ENCODE measurements at places on chromosomes 2 and 18.

DNA sequence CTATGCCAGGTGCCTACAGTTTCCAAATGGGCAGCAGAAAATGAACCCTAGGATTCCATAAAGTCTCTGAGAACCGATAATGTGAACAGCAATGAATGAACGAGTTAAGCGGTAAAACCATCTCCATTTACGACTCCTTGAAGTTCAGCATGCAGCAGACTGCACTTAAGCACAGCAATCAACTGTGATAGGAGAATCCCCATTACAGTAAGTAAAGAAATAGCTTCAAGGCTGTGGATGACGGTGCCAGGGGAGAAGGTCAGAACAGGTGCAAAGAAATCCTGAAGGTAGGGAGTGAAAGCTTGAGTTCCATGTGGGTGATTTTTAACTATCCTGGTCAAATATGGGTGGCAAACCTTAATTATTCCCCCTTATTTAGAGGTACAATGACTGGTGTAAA lies 444.4 kb downstream of the NCKAP5 start:
- DNase-seq, result no peak

GRCh38 chr2:36809069-36809445 lies 112.5 kb downstream of the VIT start:
- DNase-seq, result no peak

DNA sequence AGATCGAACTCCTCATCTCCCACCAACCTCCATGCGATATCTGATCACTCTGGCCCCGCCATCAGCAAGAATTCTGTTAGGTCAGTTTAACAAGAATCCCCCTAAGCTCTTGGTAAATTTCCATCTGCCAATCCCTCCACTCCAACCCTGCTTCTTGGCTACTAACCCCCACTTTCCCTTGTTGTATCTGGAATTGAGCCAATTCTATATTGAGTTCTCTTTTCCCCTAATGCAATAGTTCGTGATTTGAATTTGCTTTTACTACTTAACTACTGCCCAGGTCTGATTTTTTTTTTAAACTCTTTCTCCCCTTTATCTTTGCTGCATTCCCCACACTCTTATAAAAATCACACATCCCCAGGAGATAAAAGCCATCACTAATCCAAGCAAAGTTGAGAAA lies 159.3 kb upstream of the STK17B start:
- DNase-seq, result no peak

DNA sequence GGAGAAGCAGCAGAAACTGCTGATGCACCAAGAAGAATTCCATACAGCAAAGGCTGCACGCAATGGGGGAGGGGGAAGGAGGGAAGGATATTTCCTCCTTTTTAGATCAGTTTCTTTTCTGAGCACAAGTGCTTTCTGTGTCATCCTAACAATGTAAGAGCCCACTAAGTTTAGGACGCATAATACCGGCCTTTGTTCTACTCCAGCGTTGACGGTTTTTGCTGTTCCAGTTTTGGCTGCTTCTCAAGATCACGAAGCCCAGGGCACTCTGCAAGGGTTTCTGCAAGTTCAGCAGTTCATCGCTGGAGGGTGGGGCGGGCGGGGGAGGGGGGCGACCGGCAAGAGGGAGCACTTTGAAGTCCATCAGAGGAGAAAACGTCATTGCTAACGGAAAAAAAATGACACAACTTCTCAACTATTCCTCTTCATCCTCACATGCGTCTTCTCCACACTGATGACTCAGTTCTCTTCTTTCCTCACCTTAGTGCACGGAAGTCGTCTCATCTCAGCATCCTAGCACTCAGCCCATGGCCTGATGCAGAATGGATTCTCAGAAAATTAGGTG lies 8.7 kb downstream of the FAM178B start:
- DNase-seq, result no peak

Measured in cortex of kidney (tissue), 1 donor.